G401 (cell line): ENCODE measurements at places on chromosomes 4 and X. TPM values are rescaled to one million over a fixed set of nuclear protein-coding genes. Genes with fewer than 3 reads are reported as not detected.

DNA sequence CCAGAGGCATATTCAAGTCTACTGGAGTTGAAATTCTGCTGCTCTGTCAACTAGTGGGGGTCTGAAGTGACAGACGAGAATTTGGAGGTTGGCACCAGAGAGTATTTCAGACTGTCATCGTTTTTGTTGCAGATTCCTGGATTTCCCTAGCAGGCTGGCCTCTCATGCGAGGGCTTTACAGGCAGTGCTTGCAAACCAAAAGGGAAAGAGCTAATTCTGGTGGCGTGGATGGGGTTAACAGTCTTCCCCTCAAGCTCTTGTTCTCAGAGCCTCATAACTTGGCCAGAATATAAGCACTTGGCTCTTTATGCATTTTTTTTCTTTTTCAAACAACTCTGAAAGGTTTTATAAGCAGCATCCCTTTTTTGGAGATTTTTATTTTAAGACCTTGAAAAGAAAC lies at the start of gene SPARCL1:
Gene SPARCL1, minus strand, starts transcription at position 190 of the 400 bp plus-strand sequence. CDS start 29,802 bp downstream, outside the sequence.
- peak; percentile 71 for DNase-seq

- DNase-seq = no peak
Observed at GRCh38 chrX:30654989-30655607, 1.9 kb downstream of the GK start.

DNA sequence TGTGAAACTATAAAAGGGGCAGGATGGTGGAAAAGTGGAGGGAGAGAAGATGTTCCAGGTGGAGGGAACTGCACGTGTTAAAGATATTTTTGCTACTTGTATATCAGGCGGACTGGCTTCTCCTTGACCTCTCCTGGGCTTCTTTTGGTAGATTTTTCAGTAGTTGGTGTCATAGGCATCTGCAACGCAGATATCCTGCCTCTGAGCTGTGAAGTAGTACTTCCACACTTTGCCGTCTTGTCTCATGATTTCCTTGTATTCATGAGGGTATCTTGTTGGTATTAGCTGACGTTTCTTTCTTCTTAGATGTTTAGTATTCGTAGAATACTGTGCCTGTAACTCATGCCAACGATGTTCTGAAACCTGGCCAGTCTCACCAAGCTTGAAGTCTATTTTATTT lies 81.0 kb downstream of the WWC2 start:
- no peak for DNase-seq

GRCh38 chrX:153333266-153333665 lies 687 bp upstream of the ZNF275 start:
- DNase-seq = no peak

DNA sequence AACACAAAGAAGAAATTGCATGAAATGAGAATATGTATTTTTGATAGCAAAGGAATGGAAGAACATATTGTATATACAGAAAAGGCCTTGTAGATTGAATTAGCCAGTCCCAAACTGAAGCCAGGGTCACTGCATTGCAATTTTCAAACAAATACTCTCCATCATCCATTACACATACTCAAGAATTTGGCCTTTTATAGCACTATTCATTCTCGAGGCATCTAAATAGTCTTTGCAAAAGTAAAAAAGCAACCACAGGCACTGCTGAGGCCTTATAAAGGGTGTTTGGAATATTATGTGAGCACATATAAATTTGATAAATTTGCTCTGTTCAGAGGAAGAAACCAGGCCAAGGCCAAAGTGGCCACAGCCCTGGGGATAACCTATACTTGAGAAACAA lies 123.0 kb downstream of the ZNF827 start:
- no peak for DNase-seq

GRCh38 chrX:129718676-129719075 lies 20.1 kb upstream of the XPNPEP2 start:
- DNase-seq = no peak

CXCL11 gene
- total RNA-seq = not detected in 2 replicates

SLC16A2 gene
- 10.5 and 13.5 TPM in 2 replicates for total RNA-seq

DNA sequence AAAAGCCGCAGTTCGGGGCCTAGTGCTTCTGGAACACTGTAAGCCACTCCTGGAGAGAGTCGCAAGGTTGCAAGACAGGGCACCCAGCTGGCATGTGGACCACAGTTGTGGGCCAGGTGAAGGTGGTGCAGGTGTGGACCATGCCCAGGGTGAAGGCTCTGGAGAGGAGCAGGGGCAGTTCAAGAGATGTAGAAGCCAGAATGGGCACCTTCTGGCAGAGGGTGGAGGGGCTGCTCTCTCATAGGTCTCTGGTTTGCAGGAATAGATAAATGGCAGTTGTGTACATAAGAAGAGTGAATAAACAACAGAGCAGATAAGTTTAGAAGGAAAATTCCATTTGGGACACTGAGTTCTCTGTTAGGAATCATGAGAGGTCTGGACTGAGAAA lies 38.6 kb downstream of the TNIP3 start:
- DNase-seq = no peak

GRCh38 chr4:165288226-165288625 lies 39.2 kb upstream of the MSMO1 start:
- no peak for DNase-seq

HUWE1 gene
- 38.1 and 42.1 TPM in 2 replicates for total RNA-seq

- peak; percentile 68 for DNase-seq
Observed at GRCh38 chrX:47581731-47582647, at the start of gene TIMP1. Gene TIMP1, plus strand, starts transcription at chrX:47582436. Its CDS starts 980 bp downstream, at chrX:47583416.

DNA sequence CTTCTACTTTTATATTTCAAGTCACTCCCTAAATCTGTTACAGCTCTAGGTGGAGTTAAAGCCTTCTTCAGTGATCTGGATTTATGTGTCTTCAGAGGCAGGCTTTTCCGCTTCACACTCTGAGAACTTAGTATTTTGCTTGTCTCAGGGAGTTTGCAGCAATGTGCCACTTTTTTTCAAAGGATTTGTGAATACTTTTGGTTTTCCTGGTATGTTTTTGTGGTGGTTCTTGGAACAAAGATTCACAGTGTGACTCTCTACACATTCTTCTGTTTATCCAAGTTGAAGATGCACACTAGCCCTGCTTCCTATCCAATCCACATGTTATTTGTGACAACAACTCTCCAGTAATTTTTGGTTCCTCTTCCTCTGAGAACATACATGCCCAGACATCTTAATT lies 1253.7 kb downstream of the TECRL start:
- DNase-seq = no peak
